Activated CD4-positive, alpha-beta T cell treated with anti-CD3 and anti-CD28 coated beads, Interleukin-2, amount 50 U/mL, for 16 hours (primary cell): ENCODE measurements at places on chromosomes 6 and 20.

- DNase-seq = no peak
Observed at GRCh38 chr6:7726416-7727085, 652 bp downstream of the BMP6 start.

- DNase-seq = no peak
Observed at GRCh38 chr20:63951398-63952209, 4.6 kb downstream of the UCKL1 start.

- no peak for DNase-seq
Observed at GRCh38 chr6:81755551-81755950, 3.1 kb upstream of the TENT5A start.

DNA sequence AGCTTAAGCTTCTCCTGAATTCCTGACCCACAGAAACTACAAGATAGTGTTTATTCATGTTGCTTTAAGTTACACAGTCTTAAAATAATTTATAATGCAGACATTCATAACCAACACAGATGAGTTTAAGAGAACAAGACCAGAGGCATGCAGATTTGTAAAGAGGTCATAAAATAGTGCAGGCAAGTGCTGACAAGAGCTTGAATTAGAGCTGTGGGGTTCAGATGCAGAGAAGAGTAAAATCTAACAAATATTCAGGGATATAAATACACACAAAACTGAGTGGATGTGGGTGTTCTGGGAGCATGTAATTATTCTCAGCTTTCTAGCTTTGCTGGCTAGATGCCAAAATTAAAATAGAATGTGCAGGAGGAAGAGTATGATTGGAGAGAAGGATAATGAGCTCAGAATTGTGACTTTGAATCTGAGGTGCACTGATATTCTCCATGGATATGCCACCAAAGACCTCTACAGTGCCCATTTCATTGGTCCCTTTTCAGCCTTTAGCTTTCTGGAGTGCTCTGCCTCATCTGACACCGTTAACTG lies 291.9 kb upstream of the SGK1 start:
- DNase-seq = no peak

GRCh38 chr6:105301072-105301503 lies 101.8 kb downstream of the PREP start:
- DNase-seq = no peak

DNA sequence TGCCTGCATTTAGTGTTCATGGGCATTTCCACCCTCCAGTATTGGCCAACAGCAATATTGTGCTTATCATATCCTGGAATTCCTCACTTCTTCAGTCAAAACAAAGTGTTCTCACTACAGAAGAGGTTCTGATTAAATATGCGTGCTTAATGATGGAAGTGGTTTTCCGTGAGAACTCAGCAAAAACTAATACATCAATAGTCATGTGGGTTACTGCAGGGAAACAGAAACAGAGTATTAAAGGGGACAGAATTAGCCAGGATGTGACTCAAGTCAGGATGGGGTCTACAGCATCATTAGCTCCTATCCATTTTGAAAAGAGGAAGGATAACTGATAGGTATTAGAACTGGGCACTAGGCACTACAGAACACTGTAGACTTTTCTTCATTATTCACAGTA lies 384.6 kb downstream of the CDKAL1 start:
- DNase-seq = no peak
